ENCODE measurements at places on chromosomes 5 and 9.
A peak's percentile ranks its signal among the peaks of the same experiment; 100 is the strongest.

GRCh38 chr5:33330426-33330825 lies 110.3 kb upstream of the TARS1 start:
- no peak for DNase-seq

DNA sequence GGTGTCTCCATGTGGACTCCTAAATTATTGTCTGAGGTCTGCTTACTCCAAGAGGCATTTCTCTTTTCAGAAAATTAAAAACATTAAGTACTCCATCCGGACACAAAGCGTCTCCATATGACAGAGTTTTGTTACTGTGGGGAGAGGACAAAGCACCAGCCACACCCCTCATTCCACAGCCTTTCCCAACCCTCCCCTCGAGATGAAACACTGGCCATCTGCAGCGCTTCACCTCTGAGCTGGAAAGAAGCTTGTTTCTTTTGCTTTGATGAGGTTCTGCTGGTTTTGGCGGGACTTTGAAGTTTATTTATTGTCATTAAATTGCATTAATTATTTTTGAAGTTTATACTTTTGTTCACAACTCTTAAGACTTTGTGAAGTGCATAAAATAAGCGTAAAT lies 27.6 kb upstream of the NKD2 start:
- DNase-seq, result no peak

- no peak for DNase-seq
Measured at GRCh38 chr5:149338364-149338763, 6.9 kb upstream of the GRPEL2 start.

DNA sequence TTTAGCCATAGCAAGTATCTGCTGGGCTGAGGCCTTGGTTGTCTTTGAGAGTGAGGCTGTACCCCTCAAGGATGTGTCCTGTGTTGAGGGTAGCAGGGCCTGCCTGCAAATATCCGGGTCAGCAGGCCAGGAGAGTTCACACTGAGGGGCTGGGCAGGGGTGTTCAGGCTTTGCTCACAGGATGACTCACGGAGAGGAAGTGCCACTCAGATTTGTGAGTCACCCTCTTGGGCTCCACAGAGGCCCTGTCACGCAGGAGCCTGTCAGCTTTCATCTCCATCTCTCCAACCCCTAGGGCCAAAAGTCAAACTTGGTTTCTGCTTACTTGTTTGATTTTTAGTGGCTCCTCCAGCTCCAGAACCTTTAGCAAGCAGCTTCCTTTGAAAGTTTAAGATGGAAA lies 211.5 kb downstream of the SEC61B start:
- DNase-seq, result peak; percentile 77

GRCh38 chr9:124840300-124840833 lies 12.9 kb upstream of the WDR38 start:
- DNase-seq, result no peak

DNA sequence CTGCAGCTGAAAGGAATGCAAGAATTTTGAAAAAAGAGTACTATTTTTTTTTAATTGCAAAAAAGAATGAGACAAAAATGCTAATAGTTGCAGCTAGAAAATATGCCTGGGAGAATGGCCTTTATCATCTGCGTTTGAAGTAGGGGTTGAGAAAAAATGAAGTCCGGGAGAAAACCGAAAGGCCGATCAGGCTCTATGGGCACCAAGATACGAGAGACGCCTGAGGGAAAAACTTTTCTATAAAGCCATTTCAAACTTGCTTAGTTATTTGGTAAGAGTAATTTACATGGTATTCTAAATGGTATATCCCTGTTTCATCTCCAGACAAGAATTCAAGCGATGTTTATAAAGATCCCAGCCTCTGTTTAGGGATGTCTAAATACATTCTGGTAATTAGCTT lies 99.3 kb upstream of the EFNA5 start:
- DNase-seq, result no peak

DNA sequence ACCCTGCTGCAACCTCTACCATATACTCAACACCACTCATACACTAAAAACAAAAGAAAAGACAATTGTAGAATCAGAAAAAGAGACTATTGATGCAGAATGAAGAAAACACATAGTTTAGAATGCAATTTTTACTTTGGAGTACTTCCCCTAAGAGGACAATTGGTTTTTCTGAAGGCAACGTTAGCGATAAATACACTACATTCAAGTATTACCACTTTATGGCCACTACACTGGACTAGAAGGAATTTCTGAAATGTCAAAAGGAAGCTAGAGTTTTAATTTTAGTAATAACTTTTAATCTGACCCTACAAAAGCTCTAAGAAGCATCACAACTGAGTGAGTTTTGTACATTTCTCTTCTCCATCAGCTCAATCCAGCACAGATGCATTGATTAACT lies 24.7 kb downstream of the PUM3 start:
- no peak for DNase-seq

DNA sequence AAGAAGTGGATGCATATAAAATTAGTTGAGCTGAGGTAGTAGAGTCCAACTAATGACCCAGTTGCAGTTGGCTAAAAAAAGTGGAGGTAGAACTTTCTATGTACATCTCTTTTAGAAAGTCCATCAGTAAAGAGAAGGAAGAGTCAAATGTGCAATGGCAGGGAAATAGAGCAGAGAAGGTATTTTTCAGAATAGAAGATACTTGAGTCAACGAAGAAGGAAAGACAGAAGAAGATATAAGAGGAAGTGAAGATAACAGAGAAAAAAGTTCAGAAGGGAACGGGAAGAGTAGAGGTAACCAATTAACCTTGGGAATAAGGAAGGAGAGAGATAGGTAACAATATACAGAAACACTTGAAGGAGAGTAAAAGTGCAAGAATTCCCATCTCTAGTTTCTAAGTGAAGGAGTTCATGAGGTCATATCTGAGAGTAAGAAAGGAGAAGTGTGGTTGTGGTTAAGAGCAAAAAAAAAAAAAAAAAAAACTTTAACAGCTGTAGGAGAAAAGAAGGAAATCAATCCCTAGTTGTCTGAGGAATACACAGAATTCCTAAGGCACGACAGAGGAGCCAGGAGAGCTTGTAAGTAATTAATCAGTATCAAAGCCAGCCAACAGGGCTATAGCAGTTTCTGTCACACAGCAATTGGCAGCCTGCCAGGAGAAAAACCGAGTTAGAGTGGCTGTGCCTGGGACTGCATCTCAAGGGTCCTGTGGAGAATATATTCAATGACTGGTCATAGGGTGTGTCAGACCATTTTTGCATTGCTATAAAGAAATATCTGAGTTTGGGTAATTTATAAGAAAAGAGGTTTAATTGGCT lies 61.0 kb downstream of the ARL15 start:
- peak; percentile 66 for DNase-seq

GRCh38 chr5:81850501-81851357 lies 99.8 kb upstream of the SSBP2 start:
- DNase-seq, result no peak

Data from NCI-H226 (cell line).